H54 (cell line): ENCODE measurements at places on chromosomes 16 and 17.
A peak's percentile ranks its signal among the peaks of the same experiment; 100 is the strongest.

DNA sequence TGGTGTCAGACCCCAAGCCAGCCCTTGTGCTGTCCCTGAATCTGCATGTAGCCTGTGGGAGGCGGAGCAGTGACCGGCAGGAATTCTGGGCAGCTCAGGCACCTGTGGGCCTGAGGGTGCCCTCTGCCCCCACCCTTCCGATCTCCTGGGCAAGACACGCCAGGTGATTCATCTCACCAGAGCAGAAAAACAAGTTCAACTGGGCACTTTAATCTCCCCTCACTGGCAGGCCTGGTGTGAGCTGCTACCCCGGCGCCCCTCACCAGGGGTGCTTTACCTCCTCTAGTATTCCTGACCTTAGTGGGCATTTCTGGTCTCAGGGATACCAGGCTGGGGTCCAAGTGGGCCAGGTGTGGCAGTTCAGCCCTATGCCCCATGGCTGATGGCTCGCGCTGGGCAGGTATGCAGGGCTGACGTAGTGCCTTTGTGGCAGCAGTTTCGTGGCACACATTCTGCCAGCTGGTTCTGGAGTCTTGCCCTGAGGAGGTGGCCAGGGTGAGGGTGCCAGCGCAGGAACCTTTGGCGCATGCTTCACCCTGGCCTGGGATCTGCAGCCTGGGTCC is 6.0 kb downstream of the ERBB2 start:
- no peak for DNase-seq

DNA sequence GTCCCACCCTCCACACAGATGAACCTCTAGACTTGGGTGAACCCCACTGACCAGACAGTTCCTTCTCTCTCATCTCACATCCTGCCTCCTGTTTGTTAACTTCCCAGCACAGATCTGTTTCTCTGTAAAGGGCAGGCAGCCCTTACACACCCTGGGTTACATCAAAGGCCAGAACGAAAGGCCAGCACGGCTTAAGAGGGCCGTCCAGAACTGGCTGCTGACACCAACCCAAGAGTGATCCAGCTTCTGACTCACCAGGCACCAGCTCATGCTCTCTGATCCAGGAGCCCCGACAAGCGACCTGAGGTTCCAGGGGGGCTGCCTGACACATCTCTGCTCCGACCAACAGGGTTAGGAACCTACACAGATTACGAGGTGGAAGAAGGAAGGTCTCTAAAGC is 86.9 kb downstream of the MRM3 start:
- peak; percentile 33 for DNase-seq

DNA sequence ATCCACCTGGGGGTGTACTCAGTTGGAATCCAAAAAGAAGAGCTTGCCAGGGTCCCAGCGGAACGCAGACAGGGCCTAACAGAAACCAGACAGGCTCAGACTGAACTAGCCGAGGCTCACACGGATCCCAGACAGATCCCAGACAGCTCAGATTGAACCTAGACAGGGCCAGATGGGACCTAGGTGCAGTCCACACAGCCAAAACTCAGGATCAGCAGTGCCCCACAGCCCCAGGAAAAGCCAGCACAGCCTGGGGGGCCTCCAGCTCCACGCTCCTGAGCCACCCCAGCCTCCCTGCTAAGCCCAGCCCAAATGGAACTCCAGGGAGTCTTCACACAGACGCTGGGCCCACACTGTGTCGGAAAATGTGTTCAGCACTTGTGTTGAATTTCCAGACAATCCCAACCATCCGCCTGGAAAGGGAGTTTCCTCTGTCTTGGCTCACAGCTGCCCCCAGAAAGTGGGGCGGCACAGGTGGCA is 7.5 kb downstream of the STX1B start:
- no peak for DNase-seq

DNA sequence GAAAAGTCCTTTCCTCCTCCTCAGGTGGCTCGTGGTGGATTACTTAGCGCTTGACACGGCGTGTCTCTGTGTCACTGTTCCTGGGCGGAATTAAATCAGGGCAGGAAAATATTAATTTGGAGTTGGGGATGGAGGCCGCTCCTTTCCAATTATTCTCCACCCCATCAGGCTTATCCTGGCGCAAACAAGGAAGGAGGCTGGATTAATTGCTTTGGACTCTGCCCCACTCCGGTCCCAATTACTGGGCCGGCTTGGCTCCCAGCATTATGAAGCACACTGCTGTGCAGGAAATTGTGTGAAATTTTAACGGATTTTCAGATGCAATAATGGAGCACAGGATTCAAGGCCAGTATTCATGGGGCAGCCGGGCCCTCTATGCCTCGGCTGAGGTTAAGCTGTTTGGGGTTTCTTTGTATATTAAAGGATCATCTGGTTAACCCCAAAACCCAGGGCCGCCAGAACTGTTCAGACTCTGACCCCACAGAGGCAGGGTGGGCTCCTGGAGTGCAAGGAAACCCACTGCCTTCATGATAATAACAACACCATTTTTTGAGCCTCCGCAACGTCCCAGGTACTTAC is 87.8 kb downstream of the MRM1 start:
- no peak for DNase-seq

DNA sequence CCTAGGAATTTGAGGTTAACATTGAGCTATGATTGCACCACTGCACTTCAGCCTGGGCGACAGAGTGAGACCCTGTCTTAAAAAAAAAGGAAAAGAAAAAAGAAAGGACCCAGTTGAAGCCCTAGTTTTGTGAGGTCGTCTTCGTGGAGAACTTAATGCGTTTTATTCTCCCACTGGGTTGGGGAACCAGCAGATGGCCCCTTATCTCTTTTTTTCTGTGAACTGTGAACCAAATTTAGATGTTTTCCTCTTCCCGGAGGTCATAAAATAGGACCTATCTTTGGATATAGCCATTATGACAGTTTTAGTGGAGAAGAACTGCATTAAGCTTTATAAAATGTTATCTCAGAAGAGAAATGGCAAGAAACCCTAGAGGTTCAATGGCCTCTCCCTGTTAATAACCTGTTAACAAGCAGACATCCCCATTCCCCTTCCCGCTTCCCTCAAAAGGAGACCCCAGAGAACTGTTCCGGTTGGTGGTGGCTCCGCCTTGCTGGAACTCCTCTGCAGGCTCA is 23.5 kb downstream of the KIAA0513 start:
- DNase-seq = no peak
